Stimulated activated CD8-positive, alpha-beta memory T cell treated with anti-CD3 and anti-CD28 coated beads, Interleukin-7, amount 100 ng/mL, for 24 hours (primary cell): ENCODE measurements at places on chromosomes 16 and 17.

DNA sequence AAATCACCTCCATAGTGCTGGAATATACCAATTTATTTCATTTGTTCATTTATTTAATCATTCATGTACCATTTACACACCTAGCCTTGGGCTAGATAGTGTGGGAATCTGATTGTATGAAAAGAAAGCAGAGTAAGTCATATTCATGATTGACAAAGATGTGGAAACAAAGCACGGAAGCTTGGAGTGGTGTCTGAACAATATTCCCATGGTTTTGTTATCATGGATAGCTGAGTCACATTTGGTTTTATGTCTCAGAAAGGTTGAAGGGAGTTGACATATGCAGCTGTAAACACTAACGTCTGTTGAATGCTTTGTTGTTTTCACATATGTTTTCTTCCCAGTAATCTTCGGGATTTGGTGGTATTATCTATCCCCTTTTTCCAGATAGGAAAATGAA is 76.6 kb downstream of the MAP2K4 start:
- DNase-seq: no peak

DNA sequence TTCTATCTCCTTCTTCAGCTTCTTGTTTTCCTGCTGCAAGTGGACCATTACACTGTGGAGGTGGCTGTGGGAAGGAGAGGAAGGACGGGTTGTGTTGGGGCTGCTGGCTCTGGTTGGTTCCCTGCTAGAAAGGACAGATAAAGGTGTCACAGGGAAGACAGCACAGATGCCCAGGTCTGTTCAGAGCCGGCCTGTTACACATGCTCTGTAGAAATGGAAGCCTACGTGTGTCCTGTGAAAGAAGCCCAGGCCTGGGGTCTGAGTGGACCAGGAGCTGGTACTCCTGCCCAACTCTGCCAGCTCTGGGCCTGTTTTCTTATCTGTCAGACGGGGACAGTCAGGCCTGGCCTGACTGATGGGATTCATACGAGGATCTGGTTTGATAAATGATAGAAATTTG is 26.4 kb downstream of the DHX38 start:
- DNase-seq: no peak

- no peak for DNase-seq
Measured at GRCh38 chr17:17710728-17711541, 29.7 kb downstream of the RAI1 start.

DNA sequence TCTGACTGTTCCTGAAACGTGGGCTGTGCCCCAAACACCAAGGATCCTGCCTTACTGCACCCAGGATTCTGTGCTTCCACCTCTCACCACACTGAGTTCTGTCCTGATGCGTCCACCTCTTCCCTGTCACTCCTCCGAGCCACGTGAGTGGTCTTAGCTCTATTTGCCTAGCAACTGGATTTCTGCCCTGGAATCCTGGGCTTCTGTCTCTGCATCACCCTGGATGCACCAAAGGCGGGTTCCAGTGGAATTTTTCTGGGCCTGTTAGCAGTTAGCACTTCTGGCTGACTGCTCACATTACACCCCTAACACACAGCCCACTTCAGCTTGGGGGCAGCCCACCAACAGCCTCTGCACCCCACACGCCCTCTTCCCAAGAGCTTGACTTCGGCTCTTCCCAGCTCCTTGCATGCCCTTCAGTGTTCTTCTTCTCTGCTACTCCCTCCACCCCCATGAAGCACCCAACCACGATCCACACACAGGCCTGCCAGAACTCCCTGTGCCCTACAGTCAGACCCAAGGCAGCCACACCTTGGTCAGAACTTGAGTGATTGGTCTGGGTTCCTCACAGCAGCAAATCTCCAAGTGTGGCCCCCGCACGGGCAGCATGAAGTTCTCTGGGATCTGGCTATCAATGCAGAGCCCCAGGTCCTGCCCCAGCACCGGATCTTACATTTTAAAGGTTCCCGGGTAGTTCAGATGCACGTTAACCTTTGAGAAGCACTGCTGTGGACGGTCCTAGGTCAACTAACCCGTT is 129.8 kb upstream of the RCVRN start:
- DNase-seq: no peak

GRCh38 chr17:55320594-55321426 is 56.0 kb downstream of the HLF start:
- DNase-seq: no peak

DNA sequence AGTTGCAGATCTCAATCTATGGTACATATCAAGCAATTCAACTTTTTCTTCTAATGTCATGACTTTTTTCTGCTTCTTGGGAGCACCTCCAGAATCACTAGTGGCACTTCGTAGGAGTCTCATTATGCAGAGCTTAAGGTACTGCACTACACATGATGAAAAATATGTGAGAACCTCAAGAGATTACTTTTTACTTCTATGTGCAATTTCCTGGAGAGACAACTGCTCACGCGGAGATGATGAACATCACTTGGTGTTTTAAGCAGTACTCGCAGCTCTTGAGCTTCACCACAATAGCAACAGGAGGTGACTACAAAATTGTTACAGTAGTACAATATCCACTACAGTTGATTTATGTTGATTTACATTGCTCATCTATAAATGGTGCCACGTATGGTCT is 79.7 kb downstream of the MRTFB start:
- DNase-seq: no peak

DNA sequence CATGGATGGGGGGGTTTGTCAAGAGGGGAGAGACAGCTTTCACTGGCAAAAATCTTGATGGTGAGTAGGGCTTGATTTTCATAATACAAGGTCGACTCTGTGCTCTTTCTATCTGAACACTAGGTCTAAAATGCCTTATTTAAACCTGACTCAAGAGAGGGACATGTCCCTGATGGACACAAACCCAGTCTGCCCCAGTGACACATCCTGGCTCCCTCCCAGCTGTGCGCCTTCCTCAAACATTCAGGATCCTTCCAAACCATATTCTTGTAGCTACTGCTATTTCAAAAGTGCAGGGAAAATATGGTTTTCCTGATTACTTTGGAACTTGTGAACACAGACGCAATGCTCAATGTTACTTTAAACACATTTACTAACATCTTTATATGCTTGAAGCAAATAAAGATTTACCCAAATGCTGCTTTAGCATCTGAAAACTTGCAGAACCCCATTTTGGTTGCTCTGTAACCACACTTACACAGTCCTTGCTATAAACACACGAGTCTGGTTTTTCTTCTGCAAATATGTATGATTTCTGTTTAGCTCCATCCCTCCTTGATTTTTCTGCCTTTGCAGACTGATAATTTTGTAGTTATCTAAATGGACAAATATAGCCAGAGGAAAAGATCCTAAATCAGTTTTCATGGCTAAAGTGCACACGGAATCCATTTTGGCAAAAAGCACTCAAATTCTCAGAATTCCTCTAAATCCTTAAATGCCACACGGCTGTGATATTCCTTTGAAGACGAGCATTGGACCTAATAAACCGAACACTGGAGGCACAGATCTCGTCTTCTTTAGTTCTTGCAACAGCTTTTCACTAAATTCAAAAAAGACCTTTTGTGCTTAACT is 499.9 kb upstream of the ZFHX3 start:
- no peak for DNase-seq

GRCh38 chr16:68909099-68909733 is 65.9 kb downstream of the TANGO6 start:
- DNase-seq: no peak

GRCh38 chr17:57144567-57144966 is 59.5 kb downstream of the AKAP1 start:
- DNase-seq: no peak

DNA sequence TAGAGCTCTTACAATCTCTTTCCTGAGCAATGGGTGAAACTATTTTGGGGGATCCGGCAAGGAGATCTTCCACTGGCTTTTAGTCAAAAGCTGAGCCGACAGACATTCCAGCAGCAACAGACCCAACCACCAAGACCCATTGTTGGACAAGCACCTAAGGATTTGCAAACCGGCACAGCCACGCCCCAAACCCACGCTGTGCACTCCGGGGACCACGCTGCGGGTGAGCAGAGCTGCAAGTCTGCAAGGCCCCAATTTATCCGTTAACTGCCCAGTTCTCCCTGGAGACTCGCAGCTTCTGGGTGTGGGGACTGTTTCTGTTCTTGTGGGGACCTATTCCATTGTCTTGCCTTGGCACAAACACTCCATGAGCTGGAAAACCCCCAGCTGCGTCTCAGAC is 45.9 kb downstream of the C16orf95 start:
- no peak for DNase-seq

- DNase-seq: no peak
Measured at GRCh38 chr17:64947152-64947551, 27.9 kb upstream of the LRRC37A3 start.

- DNase-seq: no peak
Measured at GRCh38 chr16:30893417-30893743, 497 bp downstream of the BCL7C start.

GRCh38 chr16:82011199-82011641 is at the start of gene SDR42E1:
TSS of gene SDR42E1 (minus strand) at chr16:82011470. CDS start at chr16:82000858, 10,612 bp downstream.
- peak; percentile 26 for DNase-seq

DNA sequence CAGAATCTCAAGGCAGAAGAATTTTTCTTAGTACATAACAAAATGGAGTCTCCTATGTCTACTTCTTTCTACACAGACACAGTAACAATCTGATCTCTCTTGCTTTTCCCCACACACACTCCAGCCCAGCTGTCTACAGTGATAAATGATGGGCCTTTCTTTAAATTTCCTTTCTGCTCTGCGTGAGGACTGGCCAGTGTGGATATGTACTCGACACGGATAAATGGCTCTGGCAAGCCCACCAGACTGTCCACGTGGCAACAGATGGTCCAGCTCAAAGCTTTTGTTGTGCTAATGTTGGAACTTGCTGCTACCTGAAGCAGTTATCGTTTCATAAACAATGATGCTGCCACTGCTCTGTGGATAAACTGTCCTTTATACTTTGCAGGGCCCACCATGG is 410.7 kb downstream of the TMEM114 start:
- no peak for DNase-seq

GRCh38 chr17:30093463-30094147 is 23.0 kb upstream of the NSRP1 start:
- no peak for DNase-seq

GRCh38 chr17:4676791-4677190 is 27.1 kb downstream of the PELP1 start:
- no peak for DNase-seq

- DNase-seq: no peak
Measured at GRCh38 chr17:19273731-19274130, 36.6 kb downstream of the EPN2 start.

- DNase-seq: no peak
Measured at GRCh38 chr17:40479754-40480480, 21.5 kb downstream of the TNS4 start.

DNA sequence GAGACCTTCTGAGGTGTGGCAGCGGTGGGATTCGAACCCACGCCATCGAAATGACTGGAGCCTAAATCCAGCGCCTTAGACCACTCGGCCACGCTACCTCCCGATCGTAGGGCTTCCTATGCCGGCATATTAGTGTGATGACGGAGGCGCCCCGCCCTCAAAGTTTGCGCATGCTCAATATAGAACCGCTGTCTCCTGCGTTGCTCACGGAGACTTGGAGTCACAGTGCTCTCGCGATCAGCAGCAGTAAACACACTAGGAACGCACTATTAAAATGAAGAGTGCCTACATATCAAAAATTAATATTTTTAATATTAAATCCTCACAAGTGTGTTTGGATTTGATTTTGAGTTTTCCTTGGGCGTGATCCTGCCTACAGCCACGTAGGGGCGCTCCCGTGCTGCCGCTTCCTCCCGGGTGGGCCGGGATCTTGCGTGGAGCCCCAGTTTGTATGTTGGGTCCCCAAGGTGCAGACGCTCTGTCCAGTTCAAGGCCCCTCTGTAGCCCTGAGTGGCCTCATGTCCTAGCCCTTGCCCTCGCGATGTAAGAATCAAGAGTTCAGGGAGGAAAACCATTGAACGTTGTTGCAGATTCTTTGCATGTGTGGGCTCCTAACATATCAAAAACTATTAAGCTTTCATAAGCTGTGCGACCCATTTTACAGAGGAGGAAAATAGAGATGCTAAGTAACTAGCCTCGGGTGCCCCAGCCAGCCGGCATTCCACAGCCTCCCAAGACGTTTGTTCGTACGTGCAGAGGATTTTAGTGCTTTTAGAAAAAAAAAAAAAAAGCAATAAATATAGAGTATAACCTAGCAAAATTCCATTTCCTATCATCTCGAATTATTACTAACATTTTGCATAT is 10.2 kb upstream of the EEF2K start:
- DNase-seq: peak; percentile 94

GRCh38 chr16:22915003-22915402 is 101.0 kb downstream of the HS3ST2 start:
- DNase-seq: no peak

GRCh38 chr17:67223924-67224323 is 21.1 kb downstream of the HELZ start:
- no peak for DNase-seq

- DNase-seq: no peak
Measured at GRCh38 chr17:50187394-50187725, 14.1 kb downstream of the COL1A1 start.

- DNase-seq: no peak
Measured at GRCh38 chr16:57664662-57665025, 3.5 kb upstream of the ADGRG3 start.

DNA sequence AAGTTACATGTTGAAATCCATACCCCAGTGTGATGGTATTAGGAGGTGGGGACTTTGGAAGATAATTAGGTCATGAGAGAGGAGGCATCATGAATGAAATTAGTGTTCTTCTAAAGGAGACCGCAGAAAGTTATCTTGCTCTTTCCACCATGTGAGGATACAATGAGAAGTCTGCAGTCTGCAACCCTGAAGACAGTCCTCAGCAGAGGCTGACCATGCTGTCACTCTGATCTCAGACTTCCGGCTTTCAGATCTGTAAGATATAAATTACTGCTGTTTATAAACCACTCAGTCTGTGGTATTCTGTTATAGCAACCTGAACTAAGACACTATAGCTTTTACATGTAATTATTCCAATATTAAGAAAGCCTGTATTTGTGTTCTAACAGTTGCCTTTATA is 116.7 kb upstream of the CES5A start:
- DNase-seq: no peak

GRCh38 chr17:22310717-22311686 is 618.7 kb downstream of the KCNJ18 start:
- DNase-seq: no peak

- no peak for DNase-seq
Measured at GRCh38 chr16:86763819-86764218, 185.5 kb downstream of the FOXL1 start.

DNA sequence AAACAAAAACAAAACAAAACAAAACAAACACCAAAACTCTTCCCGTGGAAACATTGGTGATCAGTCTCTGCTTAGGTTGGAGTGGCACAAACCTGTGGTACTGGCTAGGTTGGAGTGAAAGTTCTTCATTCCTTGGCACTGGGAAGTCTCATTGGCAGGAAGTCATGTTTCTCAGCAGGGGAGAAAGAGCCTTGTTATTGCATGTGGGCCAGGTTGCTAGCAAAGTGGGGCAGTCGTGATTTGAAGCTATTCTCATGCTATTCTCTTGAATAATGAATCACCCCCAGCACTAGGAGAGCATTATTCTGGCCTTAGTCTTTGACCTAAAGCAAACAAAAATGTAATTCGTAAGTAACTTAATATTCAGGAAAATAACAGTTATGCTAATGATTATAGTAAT is 24.3 kb upstream of the B4GALNT2 start:
- no peak for DNase-seq

GRCh38 chr16:84548971-84549844 is 44.7 kb upstream of the MEAK7 start:
- no peak for DNase-seq

- no peak for DNase-seq
Measured at GRCh38 chr16:342455-343213, 9.9 kb downstream of the AXIN1 start.
